T follicular helper cell (primary cell): ENCODE measurements at places on chromosomes 2 and 18.

DNA sequence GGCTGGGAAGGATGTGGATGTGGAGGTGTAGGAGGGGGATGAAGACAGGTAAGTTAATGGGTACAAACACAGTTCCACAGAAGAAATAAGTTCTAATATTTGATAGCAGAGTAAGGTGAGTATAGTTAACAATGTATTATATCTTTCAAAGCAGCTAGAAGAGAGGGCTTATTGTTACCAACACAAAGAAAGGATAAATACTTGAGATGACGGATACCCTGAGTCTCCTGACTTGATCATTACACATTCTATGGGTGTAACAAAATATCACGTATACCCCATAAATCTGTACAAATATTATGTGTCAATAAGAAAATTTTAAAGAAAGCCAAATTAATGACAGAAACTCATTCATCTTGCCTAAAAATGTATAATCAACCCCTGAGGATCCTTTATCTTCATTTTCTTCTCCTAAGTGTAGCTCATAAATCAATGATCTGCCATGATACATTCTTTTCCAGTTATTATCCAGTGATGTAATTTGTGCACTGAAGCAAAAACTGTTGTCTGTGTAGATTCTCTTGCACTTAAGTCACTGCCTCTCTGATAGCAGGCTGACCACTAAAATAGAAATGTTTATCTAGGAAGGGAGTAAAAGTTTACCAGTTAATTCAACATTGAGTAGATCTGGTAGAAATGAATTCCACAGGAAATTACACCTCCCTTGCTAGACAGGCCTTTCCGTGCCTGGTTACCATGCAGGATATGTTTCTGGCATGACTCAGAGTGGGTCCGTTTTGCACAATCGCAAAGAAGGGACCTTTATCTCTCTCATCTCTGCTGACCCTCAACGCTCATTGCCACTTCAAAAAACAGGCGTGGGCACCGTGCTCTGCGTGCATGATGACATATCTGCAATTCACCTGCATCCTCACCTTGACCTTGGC lies 249.7 kb upstream of the NCKAP5 start:
- DNase-seq, result no peak

DNA sequence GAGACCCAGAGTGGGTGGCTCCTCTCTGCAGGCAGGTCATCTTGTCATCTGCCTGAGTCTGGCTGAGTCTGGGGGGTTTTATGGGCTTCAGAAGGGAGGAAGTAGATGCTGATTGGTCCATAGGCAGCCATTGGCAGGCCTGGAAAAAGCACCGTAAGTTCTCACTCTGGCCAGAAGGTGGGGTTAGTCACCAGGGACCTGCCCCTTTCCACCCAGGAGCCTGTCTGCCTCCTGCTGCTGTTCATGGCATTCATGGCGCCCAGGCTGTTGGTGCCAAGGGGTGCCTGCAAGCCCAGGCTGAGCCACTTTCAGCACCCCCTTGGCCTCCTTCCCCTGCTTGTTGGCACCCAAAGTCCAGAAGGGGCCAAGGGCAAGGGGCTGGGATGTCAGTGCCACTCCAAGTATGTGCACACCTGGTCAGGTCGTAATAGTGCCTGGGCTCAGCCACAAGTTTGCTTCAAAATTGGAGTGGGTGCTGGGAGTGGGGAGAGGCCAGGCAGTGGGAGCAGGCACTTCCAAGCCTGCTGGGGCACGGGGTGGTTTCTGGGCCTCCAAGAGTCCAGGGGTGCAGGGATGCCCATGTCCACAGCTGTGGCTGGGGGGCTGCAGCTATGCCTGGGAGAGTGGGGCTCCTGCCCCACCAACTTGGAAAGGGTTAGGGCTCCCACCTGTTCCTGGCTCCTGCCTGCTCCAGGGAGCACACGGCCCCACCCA lies 178.1 kb downstream of the FAM210A start:
- DNase-seq, result no peak

DNA sequence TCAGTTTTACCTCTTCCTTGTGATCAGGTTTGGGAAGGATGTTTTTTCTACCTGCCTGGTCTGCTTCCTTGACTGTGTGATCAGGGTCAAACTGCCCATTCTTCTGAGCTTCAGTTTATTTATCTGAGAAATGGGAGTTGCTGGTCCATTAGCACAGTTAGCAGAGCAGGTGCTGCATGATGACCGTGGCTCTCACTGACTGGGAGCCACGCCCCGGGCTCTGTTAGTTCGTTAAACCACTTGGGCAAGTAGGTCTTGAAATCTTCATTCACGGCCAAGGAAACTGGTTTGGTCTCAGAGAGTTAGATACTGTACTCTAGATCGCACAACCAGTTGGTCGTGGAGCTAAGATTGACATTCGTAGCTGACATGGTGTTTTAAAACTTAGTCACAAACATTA lies 41.7 kb downstream of the INPP5D start:
- DNase-seq, result no peak

DNA sequence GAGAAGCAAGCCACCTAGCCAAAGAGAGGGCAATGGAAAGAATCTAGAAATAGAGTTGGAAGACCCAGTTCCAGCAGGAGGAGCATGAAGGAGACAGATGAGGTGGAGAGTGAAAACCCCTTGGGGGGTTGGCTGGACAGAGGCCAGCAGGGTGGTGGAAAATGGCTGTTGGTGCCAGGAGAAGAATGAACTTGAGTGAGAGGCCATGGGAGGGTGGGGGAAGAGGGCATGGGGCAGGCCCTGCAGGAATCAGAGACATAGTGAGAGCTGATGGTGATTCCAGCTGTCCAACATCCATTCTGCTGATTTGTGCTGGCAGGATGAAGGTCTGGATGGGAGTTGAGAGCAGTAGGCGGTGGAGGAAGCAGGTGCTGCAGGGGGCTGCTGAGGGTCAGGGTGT lies 108.0 kb upstream of the TNP1 start:
- no peak for DNase-seq

DNA sequence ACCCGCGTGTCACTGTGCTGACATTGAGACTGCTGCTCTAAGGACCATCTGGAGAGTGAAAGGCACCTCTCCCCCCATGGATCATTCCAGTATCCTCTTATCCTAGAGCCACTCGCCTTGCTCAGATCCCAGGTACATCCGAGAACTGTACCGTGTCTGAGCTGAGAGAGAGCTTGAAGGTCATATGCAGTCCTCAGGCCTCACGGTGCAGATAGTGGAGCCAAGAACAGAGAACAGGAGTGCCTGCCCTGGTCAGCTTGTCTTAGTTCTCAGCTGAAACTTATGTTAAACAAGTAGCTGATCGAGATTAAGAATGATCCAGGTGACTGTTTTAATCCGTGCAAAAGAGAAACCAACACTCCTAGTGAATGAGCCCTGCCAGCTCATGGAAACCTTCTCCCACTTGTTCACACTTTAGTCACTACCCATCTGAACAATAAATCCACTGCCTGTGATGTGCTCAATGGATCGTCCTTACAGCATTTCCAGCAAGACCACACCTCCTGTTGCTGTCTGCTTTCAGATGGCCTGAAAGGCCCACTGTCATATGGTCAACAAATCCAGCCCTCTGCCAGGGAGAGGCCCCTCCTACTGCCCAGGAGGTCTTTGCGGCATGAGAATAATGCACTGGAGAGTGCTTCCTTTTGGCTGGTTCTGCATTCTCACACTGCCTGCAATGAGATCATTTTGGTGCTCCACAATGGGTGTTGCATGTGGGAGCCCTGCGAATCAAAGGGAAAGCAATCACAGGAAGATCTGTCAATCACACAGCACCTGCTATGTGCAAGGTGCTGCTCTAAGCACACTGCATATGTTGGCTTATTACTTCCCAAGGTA lies 43.7 kb upstream of the APCDD1 start:
- DNase-seq, result no peak

GRCh38 chr2:22382479-22383169 lies 1002.4 kb upstream of the KLHL29 start:
- no peak for DNase-seq

DNA sequence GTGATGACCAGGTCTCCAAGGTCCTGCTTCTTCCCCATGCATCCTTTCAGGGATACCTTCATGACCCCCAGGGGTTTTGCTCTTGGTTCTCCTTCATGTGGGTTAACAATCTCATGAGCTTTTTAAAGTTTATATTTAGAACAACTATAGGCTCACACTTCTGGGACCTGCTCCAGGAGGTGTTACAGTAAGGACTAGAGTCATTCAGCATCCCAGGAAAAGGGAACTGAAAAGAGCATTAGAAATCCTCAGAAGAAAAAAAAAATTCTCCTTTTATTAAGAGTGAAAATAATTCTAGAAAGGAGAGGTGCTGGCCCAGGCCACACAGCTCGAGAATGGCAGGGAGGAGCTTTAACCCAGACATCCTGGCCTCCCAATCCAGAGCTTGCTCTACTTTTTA lies 66.5 kb downstream of the SETBP1 start:
- no peak for DNase-seq

GRCh38 chr2:85053802-85054201 lies 79.4 kb upstream of the TCF7L1 start:
- DNase-seq, result no peak

DNA sequence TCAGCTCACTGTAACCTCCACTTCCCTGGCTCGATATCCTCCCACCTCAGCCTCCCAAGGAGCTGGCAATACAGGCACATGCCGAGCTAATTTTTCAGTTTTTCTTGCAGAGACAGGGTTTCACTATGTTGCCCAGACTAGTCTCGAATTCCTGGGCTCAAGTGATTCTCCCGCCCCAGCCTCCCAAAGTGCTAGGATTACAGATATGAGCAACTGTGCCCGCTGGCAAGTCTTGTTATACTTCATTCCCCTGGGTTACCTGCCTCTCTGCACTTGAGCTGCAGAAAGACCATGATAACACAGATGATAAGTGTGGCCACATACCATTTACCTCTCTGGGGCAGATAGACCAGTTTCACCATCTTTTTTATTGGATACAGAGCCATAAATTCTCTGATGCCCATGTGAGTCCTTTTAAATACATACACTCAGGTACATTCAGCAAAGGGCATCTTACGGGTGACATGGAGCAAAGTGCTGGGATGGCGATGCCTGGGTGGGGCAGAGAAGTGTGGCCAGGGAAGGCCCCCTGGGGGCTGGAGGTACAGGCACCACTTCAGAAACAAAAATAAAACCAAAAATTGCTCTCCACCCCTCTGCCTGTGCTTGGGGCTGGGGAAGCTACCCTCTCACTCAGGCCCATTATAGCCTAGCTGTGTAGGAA lies 20.4 kb downstream of the CCT7 start:
- DNase-seq, result no peak

- no peak for DNase-seq
These were observed 9.1 kb downstream of the B3GNT2 start for GRCh38 chr2:62204998-62205496.

- DNase-seq, result no peak
These were observed 161.5 kb downstream of the PTGR3 start for GRCh38 chr18:75047240-75047961.

- DNase-seq, result no peak
These were observed 147.8 kb downstream of the SATB2 start for GRCh38 chr2:199309973-199310372.

GRCh38 chr2:95374921-95375471 lies 27.5 kb upstream of the FAHD2A start:
- no peak for DNase-seq

- DNase-seq, result no peak
These were observed 126.1 kb downstream of the COL6A3 start for GRCh38 chr2:237287872-237288271.

GRCh38 chr2:205748639-205749038 lies 66.3 kb downstream of the NRP2 start:
- DNase-seq, result no peak

DNA sequence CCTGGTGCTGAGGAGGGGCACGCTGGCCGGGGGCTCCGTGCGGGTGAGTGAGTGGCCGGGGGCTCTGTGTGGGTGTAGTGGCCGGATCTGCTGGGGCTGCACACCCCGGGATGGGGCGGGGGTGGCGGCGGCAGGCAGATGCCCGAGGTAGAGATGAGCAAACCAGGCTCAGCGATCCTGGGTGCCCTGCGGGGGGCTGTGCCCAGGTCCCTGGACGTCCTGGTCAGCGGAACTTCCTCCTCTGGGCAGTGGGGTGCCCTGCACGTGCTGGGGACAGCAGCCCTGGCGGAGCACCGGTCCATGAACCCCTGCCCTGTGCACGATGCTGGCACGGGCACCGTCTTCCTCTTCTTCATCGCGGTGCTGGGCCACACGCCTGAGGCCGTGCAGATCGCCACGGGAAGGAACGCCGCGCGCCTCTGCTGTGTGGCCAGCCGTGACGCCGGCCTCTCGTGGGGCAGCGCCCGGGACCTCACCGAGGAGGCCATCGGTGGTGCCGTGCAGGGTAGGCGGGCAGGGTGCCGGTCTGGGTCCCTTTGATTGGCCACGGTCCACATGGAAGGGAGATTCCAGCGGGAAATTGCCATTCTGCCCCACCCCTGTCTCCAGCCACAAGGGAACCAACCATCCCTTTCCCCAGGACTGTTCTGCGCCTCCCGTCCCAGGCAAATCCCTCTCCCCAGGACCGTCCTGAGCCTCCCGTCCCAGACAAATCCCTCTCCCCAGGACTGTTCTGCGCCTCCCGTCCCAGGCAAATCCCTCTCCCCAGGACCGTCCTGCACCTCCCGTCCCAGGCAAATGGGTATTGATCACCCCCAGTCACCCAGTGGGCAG lies 5.9 kb downstream of the NEU4 start:
- DNase-seq, result no peak

DNA sequence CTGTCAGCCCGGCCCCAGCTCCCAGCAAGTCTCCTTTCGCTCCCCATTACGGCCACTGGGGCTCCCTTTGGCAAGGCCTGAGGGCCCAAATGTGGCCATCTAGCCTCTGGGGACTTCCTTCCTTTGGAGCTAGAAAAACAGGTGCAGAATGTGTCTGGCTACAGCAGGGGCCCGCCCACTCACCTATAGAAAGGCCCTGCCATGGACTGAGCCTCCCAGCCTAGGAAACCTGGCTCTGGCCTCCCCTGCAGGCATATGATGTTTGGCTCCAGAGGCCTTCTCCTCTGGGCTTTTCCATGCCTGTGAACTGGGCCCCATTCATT lies 55.3 kb upstream of the ALPP start:
- no peak for DNase-seq

- no peak for DNase-seq
These were observed 70.8 kb upstream of the SLC1A4 start for GRCh38 chr2:64918220-64918886.

DNA sequence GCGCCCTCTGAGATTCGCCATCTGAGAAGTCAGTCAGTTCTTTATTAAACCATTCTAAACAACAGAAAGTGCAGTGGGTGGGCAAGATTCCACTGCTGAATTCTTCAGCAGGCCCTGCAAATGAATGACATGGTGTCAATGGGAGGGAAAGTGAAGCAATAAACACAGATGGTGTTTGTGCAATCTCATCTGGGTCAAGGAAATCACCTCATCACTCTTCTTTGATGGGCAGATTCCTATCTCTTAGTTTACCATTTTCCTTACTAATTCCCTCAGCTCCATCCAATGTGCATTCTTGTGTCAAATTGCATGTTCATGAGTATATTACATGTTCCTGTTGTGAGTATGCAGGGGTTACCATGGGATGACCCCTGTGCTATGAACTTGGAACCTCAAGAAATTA lies 100.7 kb upstream of the CYP1B1 start:
- DNase-seq, result no peak

- DNase-seq, result no peak
These were observed 75.3 kb upstream of the RIOK3 start for GRCh38 chr18:23377669-23378301.

DNA sequence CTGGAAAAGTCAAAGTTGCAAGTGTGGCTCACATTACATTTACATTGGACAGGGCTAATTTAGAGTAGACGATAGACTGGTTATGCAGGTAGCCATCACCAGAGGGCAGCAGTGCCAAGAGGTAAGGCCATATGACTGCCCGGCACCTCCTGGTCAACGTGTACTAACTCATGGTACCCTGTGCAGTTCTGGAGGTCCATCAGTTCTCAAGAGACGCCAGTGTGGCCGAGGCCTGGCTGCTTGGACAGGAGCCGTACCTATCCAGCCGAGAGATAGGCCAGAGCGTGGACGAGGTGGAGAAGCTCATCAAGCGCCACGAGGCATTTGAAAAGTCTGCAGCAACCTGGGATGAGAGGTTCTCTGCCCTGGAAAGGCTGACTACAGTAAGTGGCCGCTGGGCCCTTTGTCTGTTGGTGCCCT lies 65.8 kb upstream of the EML6 start:
- no peak for DNase-seq
